ENCODE measurements at places on chromosomes 6 and 20.

- peak; percentile 79 for DNase-seq
Observed at GRCh38 chr20:46022411-46023147, 6.4 kb upstream of the SLC12A5 start.

DNA sequence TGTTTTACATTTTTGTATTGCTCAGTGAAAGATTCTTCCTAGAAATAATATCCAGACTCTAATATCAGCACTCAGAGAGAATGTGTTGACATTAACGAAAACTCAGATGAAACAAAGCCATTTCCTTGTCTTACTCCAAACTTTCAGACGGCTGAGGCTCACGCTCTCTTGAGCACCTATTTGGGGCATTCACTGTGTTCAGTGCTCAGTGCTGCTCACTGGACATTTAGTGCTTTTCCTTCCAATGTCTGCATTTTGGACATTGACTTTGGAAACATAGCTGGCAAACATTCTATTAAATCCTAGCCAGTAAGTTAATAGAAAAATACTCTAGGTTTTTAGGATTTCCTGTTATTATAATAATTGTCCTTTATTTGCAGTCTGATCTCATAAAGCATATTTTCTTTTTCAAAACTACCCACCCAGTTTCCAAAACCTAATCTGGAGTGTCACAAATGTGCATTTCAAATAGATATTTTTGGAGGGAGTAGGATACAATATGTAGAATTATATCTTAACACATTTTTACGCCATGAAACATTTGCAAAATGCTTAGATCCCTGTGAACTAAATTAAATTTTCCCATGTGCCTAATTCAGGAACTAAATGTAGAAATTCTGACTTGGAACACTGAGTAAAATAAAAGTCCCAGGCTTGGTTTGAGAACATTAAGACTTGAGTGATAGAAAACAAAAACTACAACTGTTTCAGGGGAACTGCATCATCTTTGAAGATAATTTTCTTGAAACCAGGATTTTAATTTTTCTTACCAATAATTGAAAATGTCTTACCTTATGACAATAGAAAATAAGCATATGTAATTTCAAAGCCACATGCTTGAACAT is 91.7 kb upstream of the B3GAT2 start:
- no peak for DNase-seq

DNA sequence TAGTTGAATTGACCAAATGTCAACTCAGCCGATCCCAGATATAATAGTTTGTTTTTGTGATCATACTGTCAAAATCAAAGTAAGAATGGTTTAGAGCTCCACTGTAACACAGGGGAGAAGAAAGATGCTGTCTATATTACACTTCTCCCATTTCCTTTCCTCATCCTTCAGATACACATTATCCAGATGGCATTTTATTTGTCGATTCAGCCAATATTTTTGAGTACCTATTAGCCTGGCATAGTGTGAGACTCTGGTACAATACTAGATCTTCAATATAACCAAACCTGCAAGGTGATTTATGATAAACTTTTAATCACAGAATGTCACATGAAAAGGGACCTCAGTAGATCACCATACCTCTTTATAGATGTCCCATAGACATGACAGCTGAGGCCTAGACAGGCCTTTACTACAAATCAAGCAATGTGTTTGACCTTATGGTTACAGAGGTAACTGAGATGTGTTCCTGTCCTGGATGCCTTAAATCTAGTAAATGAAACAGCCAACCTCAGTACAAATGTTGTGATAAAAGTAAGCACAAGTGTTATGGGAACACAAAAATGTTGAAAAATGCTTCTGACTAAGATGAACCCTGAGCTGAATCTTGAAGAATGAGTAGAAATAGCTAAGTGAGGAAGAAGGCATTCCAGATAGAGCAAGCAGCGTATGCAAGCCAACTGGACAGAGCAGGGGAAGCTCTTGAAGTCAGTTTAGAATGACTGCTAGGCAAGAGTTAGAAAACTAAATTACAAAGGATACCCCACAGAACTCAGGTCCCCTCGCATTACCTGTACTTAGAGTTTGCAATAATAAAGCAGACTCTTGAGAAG is 1.9 kb downstream of the FBXO9 start:
- no peak for DNase-seq

- DNase-seq = no peak
Observed at GRCh38 chr6:56370127-56370540, 122.8 kb upstream of the COL21A1 start.

DNA sequence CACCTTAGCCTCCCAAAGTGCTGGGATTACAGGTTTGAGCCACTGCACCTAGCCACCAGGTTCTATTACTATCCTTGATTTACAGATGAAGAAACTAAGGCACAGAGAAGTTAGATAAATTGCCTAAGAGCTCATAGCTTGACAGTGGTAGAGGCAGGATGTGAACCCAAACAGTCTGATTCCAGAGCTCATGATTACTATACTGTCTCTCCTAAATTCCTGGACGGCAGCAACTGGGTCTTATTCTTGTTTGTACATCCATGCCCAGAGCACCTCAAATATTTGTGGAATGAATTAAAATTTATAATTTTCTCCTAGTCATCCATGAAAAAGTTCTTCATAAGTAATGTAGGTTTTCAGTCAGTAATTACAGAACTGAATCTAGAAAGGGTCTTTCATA is 15.1 kb downstream of the PDSS2 start:
- DNase-seq = no peak
